ENCODE measurements at places on chromosomes 7 and 10.

GRCh38 chr10:127880557-127880956 lies 12.2 kb downstream of the CLRN3 start:
- DNase-seq: no peak

- no peak for DNase-seq
These were observed 24.7 kb downstream of the ST7 start for GRCh38 chr7:116978006-116978405.

GRCh38 chr7:16929146-16929762 lies 47.5 kb upstream of the AGR3 start:
- DNase-seq: no peak

GRCh38 chr7:90271753-90272152 lies 26.8 kb downstream of the CFAP69 start:
- no peak for DNase-seq

DNA sequence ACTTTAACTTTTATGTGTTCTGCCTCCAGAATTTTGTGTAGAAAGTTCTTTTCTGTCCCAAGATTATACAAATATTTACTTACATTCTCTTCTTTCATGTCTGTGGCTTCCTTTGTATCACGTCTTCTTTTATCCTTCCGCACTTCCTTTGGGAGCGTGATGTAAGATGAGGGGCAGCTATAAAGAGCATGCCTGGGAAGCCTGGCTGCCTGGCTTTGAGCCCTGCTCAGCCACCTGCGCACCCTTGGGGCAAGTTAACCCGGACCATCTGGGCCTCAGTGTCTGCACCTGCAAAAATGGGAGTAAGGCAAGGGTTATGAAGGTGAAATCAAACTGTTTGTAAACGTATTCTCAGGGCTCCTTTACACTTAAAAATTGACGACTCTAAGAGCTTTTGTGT lies 25.2 kb downstream of the PALD1 start:
- peak; percentile 4 for DNase-seq

DNA sequence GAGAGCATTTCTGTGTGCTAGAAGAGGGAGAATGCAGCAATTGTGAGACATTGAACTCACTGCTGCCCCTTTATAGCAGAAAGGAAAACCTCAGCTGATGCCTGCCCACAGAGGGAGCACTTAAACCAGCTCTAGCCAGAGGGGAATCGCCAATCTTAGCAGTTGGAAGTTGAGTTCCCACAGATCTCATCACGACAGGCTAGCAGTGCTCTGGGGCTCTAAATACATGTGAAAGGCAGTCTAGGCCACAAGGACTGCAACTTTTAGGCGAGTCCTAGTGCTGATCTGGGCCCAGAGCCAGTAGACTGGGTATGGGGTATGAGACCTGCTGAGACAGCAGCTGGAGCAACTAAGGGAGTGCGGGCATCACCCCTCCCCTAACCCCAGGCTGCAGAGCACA lies 25.2 kb upstream of the PRR15 start:
- no peak for DNase-seq

- DNase-seq: no peak
These were observed 3.2 kb downstream of the BZW2 start for GRCh38 chr7:16649196-16649595.

DNA sequence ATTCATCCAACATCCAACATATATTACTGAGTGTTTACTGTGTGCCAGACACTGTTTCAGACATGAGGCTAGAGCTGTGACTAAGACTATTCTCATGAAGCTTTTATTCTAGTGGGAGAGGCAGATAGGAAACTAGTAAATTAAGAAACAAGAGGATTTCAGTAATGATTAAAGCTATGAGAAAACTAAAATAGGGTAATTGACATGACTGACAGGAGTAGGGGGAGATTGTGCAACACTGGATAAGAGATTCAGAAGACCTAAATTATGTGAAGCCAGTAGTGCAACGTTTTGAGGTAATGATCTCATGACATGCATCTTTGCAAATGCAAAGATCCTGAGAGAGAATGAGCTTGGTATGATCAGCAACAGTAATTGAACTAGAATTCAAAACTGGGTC lies 48.6 kb upstream of the MKLN1 start:
- no peak for DNase-seq

- DNase-seq: no peak
These were observed 680.5 kb downstream of the PARD3 start for GRCh38 chr10:34134602-34135001.

DNA sequence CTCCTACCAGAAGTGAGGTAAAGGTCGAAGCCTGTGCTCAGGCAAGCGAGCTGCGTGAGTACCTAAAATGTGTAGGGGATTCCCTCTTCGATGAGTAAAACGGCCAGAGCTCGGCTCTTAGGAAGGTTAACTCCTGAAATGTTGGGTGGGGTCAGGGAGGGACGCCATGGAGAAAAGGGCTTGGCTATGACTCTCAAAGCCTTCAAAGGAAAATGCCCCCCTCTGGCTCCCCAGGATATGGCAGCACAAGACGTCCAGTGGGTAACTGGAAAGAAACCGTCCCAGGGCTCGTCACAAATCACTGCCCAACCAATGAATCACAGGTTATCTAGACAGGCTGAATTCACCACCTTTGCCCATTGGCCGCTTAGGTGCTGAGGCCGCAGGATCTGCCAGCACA lies 58.0 kb downstream of the CALML3 start:
- DNase-seq: no peak

DNA sequence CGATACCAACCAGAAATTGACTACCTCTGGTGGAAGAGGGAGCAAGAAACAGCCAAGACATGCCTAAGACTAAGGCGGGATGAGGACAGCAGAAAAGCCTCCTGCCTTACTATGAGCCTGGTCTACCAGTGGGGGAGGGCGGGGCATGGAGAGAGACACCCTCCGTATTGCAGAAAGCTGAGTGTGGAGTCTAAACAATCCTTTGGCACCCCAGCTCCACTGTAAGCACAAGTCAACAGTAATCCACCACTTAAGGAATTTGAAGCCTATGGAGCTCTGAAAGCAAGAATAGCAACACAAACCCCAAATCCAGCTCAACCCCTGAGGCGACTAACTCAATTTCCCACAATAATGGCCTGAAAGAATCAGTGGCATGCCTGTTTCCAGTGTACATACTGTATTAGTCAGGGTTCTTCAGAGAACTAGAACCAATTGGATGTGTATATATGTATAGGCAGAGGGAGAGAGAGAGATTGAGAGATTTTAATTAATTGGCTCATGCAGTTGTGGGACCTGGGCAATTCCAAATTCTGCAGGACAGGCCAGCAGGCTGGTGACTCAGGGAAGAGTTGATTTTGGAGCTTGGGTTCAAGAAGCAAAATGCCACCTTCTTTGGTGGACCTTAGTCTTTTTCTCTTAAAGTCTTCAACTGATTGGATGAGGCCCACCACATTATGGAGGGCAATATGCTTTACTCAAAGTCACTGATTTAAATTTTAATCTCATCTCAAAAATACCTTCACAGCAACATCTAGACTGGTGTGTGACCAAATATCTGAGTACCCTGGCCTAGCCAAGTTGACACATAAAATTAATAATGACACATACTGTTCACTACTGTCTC lies 13.5 kb downstream of the PPIF start:
- DNase-seq: no peak

DNA sequence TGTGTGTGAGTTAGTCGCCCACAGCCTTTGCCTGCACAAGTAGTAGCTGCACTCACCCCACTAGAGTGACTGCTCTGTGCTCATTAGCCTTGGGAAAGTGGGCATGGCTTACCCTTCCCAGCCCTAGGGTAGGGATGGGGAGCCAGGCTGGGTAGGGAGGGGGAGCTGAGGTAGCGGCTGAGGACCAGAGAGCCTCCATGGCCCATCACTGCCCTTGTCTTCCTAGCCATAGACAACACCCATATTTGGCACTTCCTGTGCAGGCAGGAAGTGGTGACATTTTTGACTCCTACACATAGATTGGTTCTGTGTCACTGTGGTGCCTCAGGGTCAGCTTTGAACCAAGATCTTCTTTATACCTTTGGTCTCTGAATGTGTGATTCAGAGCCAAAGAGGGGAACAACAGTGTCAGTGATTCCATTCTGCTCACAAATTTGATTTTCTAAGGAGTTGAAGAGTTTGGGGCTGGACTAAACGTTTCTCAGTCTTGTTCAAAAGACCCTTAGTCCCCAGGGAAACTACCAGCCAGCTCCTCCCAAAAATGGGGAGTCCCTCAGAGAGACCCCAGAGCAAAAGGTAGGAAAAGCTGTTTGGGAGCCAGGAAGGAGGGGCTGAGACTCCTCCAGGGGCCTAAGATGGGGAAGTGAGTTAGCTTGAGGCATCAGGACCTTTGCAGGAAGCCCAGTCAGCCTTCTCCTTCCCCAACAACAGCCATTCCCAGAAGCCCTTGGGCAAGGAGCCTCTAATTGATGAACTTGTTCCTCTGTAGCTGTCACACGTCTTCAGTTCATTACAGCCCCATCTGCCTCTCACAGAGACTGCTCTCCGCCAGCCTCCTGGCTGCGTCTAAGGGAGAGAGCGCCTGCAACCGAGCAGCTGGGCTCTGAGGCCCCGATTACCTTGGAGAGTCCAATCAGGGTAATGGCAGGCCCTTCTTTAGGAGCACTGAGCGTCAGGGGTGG lies 135.0 kb downstream of the CDH23 start:
- DNase-seq: no peak

DNA sequence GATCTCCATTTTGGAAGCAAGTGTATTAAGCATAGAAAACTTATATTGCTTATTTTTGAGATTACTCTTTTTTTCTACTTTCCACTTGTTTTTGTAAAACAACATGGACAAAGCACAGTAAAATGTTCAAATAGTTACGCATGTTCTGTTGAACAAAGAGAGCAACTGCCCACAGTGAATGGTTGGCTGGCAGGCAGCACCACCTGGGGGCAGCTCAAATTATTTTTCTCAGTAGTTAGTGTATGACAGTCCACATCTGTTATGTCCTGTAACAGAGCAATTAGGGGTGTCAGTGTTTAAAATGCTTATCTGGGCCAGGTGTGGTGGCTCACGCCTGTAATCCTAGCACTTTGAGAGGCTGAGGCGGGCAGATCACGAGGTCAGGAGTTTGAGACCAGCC lies 46.1 kb upstream of the CACUL1 start:
- no peak for DNase-seq

GRCh38 chr7:123494193-123494796 lies 40.1 kb downstream of the IQUB start:
- DNase-seq: peak; percentile 59

DNA sequence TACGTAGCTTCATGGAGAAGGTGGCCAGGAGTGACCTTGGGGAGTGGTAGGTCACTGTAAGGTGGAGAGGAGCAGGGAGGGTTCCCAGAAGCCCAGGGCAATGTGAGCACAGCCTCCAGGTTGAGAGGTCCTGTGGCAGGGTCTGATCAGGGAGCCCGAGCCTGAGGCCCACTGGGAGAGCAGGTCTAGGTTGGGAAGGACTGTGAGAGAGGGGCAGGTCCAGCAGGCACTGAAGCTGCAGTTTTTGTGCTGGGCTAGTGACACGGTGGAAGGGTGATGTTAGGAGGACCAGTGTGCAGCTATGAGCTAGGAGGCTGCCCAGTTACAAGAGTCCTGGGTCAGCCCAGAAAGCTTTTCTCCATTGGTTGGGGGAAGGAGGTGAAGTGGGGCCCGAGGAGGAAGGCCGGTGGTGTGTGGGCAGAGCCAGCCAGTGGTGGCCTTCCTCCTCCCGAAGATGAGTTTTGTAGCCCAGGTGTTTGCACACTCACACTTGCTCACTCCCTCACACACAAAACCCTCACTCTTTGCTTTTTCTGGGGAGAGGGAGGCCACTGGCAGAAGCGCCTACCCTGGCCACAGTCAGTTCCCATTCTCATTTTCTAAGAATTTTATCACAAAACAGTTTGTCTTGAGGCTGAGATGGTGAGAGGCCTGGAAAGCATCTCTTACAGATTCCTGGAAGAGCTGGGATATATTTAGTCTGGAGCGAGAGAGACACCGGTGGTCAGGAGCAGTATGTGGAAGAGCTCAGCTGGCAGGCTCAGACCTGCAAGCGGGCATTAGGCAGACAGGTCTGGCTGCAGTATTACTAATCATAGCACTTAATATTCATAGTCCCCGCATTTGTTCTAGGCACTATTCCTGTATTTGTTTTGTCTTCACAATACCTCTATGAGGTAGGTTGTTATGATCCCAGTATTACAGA lies 57.1 kb downstream of the ZNF467 start:
- DNase-seq: no peak

DNA sequence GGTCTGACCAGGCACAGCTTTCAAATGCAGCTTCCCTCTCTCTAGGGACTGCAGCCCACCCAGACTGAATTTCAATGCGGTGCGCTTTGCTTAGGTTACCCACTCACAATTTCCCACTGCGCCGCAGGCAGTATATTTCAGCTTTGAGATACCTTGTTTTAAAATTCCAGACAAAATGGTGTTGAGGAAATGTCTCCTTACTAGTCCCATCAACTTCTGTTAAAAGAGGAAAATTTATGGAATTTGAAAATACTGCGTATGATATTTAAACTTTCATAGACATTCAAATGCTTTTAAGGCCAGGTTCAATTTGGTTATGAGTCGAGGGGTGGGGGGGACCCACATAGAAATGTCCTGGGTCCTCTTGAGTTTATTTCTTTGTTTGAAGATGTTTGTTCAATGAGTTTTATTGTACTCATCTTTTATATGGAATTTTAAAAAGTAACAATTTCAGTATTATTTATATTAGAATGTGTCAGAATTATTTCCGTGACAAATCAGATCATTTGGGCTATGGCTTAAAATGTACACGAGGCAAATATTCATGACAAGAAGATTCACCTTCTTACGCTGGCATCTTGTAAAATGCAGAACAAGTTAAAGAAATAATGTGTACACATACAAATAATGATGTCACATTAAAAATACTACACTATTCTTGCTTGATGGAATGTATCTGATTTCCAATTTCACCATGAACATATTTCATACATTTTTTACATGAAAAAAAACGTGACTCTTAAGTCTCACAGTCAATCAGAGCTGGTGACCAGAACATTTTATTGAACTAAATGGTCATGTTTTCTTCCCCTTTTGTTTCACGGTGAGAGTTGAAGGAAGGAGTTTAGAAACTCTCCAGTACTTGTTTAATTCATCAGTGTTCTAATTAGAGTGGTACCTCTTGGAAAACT lies 1.3 kb downstream of the IKZF1 start:
- no peak for DNase-seq

DNA sequence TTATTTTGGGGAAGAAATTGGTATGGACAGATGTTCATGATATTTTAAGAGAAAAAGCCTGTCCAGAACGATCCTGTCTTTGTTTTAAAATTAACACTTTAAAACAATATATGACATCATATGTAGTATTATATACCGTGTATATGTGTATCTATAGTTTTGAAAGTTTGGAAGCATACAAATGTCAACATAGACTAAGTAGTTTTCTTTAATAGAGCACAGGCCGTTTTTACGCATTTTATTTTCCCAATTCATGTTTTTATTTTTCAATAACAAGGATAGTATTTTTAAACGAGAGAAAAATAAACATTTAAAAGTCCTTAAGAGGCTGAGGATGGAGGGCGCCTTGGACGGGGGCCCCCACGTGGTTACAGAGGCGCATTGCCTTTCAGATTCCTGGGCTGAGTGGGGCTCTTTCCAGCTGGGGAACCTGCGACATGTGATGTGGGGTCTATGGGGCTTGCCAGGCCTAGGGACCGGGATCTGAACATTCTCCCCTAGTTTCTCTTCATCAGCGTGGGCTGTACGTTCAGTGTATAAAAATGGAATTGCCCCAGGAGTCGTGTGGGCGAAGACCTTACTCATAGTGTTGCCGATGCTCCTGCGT lies 127.8 kb upstream of the ZNF746 start:
- peak; percentile 62 for DNase-seq
